Stimulated activated naive CD4-positive, alpha-beta T cell treated with Interleukin-2 at 50 U/mL for 16 hours (primary cell): ENCODE measurements at places on chromosomes 5 and 9.

- no peak for DNase-seq
Measured at GRCh38 chr5:90690307-90690706, 131.7 kb downstream of the ADGRV1 start.

GRCh38 chr5:173394701-173395100 is 66.5 kb upstream of the STC2 start:
- DNase-seq = no peak

DNA sequence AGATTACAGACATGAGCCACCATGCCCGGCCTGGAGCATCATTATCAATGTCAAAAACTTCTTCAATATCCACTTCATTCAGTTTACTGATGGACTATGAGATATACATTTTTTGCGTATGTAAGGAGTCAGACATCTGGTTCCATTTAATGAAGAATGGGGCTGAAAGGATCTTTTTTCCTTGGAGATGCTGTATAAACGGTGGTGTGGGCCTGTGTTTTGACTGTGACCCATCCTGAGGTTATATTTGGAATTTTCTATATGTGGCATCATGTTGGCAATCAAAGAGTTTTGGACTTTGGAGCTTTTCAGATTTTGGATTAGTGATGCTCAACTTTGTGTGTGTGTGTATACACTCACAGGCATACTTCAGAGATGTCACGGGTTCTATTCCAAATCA is 85.7 kb upstream of the FBXL17 start:
- no peak for DNase-seq

GRCh38 chr9:25850803-25851202 is 172.6 kb upstream of the TUSC1 start:
- no peak for DNase-seq

DNA sequence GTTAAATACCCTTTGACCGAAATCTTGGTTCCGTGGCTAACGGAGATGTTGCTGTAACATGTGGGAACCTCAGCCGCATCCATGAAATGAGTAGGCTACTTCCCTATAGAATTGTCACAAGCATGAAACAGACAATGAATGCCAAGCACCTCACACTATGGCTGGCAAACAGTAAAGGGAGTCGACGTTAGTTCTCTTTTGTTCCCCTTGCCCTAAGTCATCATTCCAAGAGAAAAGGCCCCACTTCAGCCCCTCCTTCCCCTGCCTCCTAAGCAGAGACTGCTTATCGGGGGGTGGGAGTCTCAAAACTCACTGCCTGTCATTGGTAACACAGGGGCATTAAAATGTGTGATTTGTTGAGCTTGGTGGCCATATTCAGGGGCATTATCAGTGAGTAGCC is 159.6 kb downstream of the MAPKAP1 start:
- no peak for DNase-seq

- DNase-seq = no peak
Measured at GRCh38 chr5:176856746-176857145, 42.4 kb downstream of the HK3 start.

DNA sequence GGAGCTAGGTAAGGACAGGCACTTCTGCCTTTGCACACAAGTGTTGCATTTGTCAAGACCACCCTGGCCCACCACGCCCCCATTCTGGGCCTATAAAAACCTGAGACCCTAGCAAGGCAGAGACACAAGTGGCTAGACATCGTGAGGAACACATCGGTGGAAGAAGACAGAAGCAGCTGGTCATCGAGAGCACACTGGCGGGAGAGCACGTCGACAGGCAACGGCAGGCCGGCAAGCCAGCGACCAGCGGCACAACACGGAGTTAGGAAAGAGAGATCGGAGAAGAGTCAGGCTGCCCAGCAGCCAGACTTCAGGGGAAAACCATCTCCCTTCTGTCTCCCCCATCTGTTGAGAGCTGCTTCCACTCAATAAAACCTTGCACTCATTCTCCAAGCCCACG is 76.1 kb downstream of the HRH2 start:
- DNase-seq = no peak

DNA sequence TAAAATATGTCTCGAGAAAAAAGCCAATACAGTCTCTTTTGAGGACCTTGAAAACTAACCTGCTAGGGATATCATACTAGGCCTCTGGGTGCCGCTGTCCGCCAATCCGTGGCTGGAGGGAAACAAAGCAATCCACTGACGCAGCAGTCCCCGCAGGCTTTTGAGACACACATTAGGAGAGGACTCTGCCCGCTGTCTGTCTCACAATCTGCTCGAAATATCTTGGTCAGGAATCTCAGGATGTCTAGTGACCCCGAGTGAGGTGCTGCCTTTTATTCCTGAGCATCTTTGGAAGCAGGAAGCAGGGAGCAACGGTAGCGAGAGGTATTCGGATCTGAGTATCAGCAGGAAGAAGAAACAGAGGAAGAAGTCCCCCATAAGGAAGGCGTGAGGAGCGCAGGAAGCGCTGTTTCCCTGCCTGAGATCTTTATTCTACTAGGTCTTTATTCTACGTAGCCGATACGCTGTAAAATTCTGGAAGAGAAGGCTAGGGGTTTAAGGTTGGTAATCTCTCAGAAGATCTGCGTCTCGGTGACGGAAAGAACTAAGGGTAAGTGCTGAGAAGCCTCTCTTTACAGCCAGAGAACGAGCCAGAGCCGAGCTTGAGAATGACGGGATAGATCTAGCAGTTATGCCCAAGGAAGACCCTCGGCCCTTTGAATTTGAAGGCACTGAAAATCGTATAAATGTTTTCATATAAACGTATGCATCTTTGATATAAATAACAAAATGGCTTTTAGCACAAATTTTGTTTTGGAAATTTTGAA is 4.0 kb upstream of the PCDHGA1 start:
- peak; percentile 73 for DNase-seq

GRCh38 chr9:132441404-132441803 is 31.4 kb downstream of the CFAP77 start:
- DNase-seq = no peak

DNA sequence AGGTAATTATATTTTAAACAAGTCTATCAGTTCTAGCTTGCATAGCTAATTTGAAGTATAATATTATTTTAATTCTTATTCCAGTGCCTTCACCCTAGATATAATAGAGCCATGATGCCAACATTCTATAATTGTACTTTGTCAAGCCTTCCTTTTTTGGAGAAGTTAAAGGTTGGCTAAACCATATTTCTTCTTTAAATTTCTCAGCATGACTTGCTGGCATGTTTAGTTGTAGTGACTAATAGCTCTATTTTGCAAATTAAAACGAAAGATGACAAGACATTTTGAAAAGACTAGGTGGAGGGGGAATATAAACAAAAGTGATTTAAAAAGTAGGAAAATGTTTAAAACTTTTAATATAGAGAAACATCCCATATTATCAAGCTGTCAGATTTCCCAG is 400.7 kb downstream of the PSAT1 start:
- no peak for DNase-seq

DNA sequence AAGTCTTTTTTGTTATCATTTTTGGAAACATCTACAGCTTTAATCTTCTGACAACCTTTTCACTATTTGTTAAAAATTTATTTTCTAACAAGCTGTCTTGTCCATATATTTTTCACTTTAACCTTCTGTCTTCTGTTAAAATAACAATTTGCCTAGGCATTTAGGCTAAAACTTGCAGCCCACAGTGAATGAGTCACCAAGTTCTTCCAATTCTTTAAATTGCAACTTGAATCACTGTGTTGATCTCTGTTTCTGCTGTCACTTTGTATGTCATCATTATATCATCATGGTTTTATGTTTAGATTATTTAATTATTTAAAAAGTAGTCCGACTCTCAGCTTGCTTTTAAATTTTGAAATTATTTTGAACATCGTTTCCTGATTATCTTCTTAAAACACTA is 473.8 kb upstream of the PTPRD start:
- no peak for DNase-seq

DNA sequence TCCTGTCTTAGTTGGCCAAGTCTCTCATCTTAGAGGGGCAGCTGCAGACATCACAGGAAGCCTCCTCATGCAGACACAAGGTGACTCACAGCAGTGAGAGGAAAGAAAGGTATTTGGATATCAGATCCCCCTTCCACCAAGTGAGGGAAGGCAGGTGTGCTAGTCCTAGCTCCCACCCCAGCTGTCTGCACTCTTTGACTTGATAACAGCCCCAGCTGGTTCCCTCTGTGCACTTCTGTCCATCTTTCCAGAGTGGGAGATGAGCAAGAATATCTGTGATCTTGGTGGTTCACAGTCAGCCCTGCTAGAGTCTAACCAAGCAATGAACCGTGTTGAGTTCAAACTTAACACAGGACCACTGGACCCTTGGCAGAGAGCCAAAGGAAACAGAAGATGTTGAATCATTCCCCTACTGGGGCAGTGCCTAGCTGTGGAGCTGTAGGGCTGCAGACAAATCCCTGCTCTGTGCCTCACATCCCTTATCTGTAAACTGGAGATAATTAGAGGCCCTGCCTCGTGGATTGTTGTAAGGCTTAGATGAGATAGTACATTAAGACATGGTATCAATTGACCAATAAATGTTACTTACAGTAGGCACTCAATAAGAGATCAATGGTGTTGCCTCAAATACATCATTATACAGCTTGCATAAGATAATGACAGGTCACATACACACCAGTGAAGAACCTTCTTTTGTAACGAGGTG is 39.1 kb downstream of the SH3RF2 start:
- no peak for DNase-seq

- no peak for DNase-seq
Measured at GRCh38 chr9:134240361-134240760, 76.0 kb upstream of the RNU6ATAC start.

GRCh38 chr9:37528652-37529471 is 43.1 kb downstream of the POLR1E start:
- DNase-seq = peak; percentile 86

- DNase-seq = no peak
Measured at GRCh38 chr5:169933616-169934015, 46.7 kb downstream of the INSYN2B start.

GRCh38 chr5:92641031-92641962 is 939.7 kb downstream of the NR2F1-AS1 start:
- no peak for DNase-seq

DNA sequence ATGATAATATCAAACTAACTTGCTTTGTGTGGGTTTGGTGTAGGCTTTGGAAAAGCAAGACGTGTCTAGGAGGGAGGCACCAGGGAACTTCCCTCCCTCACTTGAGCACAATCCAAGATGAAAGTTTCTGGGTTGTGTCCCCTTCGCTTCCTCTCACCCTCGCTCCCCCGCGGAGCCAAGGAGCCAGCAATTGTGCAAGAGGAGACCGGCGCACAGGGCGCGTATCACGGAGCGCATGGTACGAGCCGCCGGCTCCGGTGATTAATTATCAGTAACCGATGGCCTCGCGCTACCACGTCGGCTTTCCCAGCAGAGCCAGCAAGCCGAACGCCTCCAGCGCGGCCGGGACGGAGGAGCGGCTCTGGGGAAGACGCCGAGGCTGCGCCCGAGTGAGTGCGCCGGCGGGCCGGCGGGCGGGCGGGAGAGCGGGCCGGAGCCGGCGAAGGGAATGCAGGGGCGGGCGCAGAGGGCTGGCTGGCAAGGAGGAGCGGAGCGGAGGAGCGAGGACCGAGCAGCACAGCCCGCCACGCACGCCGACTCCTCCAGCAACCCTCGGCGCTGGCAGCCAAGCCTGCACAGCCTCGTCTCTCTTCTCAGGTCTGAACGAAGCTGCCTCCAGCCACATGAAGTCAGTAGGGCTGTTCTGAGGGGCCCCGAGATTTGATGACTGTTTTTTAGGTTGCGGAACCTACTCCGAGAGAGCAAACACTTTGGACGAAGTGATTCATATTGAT is 143.6 kb downstream of the BNC2 start:
- DNase-seq = no peak

GRCh38 chr5:11164531-11165294 is 403.7 kb upstream of the DAP start:
- no peak for DNase-seq

GRCh38 chr5:176473335-176474006 is 25.3 kb downstream of the FAF2 start:
- no peak for DNase-seq

- peak; percentile 1 for DNase-seq
Measured at GRCh38 chr5:95664204-95664786, 17.7 kb downstream of the RFESD start.

DNA sequence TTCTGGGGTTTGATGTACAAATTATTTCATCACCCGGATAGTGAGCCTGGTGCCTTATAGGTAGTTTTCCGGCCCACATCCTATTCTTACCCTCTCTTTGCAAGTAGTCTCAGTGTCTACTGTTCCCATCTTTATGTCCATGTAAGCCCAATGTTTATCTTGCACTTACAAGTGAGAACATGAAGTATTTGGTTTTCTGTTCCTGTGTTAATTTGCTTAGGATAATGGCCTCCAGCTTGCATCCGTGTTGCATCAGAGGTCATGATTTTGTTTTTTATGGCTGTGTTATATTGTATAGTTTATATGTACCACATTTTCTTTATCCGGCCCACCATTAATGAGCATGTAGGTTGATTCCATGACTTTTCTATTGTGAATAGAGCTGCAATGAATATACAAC is 136.5 kb downstream of the PRR16 start:
- no peak for DNase-seq

DNA sequence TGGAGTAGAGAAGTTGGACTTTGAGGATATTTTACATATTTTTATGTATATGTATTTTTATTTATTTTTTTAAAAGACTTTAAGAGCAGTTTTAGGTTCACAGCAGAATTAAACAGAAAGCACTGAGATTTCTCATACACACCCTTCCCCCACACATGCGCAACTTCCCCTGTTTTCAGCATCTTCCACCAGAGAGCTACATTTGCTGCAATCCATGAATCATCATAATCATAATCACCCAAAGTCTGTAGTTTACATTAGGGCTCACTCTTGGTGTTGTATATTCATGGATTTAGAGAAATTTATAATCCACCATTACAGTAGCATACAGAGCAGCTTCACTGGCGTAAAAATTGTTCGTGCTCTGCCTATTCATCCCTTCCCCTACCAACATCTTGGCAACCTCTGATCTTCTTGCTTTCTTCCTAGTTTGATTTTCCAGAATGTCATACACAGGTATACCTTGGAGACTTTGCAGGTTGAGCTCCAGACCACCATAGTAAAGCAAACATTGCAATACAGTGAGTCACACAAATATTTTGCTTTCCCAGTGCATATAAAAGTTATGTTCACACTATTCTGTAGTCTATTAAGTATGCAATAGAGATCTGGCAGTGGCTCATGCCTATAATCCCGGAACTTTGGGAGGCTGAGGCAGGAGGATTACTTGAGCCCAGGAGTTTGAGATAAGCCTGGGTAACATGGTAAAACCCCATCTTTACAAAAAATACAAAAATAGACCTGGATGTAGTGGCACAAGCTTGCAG is 9.6 kb upstream of the CCDC171 start:
- no peak for DNase-seq

DNA sequence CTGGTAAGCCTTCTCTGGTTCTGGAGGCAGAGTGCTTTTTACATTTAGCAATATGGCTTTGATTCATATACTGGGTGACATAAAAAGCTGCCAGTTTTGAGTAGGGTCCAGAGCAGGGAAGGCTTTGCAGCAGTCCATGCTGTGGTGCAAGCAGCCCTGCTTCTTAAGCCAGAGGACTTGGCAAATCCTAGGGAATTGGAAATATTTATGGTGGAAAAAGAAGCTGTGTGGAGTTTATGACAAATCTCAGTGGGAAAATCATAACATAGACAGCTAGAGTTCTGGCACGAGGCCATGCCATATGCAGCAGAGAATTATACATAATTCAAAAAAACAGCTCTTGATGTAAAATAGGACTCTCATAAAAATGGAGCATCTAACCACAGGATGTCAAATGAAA is 536.4 kb downstream of the RASEF start:
- no peak for DNase-seq
